ENCODE measurements at places on chromosomes 3 and 15. TPM values are rescaled to one million over a fixed set of nuclear protein-coding genes. Genes with fewer than 3 reads are reported as not detected.

The CORO2B gene
- total RNA-seq: 0.44 TPM

The CPNE4 gene
- total RNA-seq: not detected

The CHL1 gene
- total RNA-seq: 0.33 TPM

The SOX14 gene
- total RNA-seq: not detected

The COL7A1 gene
- 1.8 TPM for total RNA-seq

The LAMB2 gene
- 1.2 TPM for total RNA-seq

The TBCCD1 gene
- total RNA-seq: 21.4 TPM

The SLC27A2 gene
- 0.21 TPM for total RNA-seq

The IQCF5 gene
- total RNA-seq: not detected

The CTXN2 gene
- not detected for total RNA-seq

The ADGRG7 gene
- not detected for total RNA-seq

The CDC25A gene
- not detected for total RNA-seq
